ENCODE measurements at places on chromosomes 4 and X.

DNA sequence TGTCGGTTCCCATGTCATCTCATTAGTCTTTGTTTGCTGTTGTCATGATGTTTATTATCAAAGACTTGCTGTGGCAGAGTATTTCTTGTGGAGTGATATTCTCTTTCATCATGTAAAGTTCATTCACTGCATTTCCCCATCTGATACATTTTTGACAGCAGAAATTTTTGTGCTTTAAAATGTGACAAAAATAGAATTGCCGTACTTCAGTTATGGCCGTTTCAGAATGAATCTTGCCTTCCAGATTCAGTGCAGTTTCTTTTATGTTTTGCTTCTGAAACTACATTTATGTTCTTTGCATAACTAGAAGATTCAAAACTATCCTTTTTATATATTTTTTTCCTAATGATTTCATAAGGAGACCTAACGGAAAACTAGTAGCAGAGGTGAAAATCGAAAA is 10.0 kb downstream of the CSTF2 start:
- DNase-seq, result no peak

DNA sequence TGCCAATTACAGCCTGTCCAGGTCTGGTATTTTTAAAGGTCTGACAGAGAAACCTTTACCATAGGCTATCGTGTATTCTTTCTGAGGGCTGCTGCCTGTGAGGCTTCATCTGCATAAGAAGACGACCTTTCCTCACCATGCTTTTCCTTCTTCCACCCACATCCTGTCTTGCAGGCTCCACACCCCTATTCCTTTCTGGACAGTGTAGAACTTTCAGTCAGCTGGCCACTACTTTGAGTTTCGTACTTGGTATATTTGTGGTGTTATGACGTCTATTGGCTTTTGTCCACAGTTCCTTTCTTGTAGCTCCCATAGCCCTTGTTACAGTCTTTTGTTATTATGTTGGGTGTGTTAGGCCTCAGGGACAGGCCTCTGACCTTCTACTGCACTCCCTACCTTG is 311.4 kb downstream of the RAPGEF2 start:
- DNase-seq, result no peak

GRCh38 chr4:26791346-26791745 is 69.3 kb upstream of the STIM2 start:
- no peak for DNase-seq

- no peak for DNase-seq
Observed at GRCh38 chrX:97882306-97882705, 998.6 kb downstream of the RPA4 start.

- DNase-seq, result no peak
Observed at GRCh38 chr4:76219299-76220055, 5.9 kb upstream of the SCARB2 start.

DNA sequence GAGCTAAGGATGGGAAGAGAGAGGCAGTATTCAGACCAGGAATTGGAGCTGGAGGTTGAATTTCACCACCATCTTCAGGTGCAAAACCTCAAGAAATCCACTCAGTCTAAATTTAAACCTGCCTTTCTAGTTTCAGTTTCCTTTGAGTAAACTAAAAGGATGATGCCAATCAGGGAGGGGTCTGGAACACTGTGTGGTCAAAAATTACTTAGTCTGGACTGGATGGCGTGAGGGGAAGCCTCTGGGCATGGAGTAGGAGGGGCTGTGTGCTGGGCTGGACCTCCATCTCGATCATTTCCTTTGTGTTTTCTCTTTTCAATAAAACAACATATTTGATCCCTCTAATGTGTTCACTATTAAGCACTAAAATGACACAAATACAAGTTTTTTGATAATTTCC is 120.1 kb downstream of the GC start:
- no peak for DNase-seq

- peak; percentile 30 for DNase-seq
Observed at GRCh38 chr4:40325406-40326019, 9.6 kb upstream of the CHRNA9 start.

DNA sequence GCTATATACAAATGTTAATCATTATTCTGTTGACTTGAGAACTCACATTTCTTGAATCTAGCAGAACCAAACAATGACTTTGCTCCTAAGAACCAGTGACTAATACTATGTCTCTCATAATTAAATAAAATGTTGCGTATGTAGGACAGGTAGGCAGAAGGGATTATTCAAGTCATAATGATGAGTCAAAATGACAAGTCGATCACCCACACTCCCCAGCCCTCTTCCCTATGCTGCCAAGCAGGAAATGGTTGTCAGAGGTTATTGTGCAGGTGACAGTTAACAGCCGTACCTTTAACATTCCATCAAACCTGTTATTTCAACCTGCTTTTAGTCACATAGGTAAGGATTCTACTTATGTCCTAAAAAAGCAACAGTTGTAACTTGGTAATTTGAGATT is 22.0 kb upstream of the STK26 start:
- DNase-seq, result no peak

DNA sequence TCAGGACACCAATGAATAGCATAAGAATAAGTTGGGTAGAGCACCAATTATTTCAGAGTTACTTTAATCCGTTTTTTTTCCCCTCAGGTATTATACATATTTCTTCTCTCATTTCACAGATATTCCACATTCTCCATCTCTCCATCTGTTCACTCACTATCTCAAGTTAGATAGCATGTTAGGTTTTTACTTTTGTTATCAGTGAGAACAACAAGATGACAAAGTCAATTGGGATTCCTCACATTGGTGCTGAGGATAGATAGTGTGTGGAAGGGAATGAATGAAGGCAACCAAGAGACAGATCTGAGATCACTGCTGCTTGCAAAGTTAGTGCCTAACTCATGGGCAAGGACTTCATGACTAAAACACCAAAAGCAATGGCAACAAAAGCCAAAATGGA is 112.0 kb upstream of the ETNPPL start:
- DNase-seq, result no peak

- DNase-seq, result peak; percentile 86
Observed at GRCh38 chr4:127632420-127633403, at the start of gene INTU. Gene INTU, plus strand, starts transcription at chr4:127632957. Its CDS starts 78 bp downstream, at chr4:127633035.

DNA sequence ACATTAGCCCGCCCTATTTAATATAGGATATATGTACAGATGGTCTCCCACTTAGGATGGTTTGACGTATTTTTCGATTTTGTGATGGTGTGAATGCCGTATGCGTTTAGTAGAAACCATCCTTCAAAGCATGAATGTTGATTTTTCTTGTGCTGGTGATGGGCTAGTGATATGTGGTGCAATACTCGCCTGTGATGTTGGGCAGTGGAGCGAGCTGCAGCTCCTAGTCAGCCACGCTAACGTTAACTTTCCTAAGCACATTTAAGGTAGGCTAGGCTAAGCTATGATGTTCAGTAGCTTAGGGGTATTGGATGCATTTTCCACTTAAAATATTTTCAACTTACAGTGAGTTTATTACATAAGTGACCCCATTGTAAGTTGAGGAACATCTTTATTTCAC is 36.6 kb upstream of the RHOH start:
- no peak for DNase-seq

DNA sequence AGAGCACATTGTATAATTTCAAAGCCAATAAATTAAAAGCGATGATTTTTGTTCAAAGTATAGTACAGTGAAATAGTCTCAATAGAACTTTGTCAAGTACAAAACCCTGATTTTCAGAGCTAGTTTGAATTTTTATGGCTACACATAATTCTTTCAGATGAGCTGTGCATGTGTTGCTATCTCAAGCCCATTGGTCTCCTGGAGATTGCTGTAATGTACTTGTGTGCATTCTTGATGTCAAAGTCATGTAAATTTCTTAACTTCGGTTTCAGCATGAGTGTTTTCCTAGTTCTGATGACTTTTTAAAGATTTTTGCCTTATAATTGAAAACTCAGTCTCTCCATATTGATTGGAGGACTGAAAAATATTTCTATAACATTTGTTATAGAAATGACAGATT is 200.8 kb downstream of the CEP135 start:
- no peak for DNase-seq

GRCh38 chr4:87950936-87951511 is 24.5 kb upstream of the SPP1 start:
- no peak for DNase-seq

DNA sequence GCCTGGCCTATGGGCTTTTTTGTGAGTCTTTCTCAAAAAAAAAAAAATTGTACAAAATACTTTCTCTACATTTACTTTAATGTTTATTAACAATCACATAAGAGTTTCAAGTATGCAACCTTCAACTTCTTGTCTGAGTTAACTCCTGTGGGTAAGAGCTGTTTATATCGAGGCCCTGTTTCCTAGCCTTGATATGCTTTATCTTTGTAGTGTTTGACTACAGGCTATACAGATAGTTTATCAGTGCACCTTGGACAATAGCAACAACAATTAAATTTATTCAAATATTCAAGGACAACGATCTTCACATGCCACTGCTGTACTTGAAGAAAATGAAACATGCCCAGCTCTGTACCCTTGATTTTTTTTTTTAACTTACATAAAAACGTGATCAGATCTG is 178.4 kb downstream of the ARHGAP10 start:
- DNase-seq, result no peak

DNA sequence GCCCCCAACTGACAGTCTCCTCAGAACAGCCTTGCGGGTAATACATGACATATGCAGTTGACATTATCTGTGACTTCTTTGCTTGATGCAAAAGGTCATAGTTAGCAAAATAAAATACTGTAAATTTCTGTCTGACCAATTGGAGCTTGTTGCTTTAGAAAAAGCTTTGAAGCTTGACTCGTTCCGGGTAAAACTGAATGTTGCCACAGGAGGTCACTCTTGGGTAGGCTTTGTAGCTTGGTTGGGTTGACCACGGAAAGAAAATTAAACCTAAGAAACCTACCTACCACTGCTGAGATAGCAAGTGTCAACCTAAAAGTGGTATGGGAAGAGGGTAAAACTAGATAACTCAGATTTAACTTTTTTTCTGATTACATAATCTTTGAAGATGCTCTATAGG is 23.2 kb downstream of the PRPS2 start:
- peak; percentile 2 for DNase-seq

DNA sequence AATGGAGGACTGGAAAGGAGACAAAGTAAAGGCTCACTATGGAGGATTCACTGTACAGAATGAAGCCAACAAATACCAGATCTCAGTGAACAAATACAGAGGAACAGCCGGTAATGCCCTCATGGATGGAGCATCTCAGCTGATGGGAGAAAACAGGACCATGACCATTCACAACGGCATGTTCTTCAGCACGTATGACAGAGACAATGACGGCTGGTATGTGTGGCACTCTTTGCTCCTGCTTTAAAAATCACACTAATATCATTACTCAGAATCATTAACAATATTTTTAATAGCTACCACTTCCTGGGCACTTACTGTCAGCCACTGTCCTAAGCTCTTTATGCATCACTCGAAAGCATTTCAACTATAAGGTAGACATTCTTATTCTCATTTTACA is 6.8 kb downstream of the FGB start:
- DNase-seq, result no peak

DNA sequence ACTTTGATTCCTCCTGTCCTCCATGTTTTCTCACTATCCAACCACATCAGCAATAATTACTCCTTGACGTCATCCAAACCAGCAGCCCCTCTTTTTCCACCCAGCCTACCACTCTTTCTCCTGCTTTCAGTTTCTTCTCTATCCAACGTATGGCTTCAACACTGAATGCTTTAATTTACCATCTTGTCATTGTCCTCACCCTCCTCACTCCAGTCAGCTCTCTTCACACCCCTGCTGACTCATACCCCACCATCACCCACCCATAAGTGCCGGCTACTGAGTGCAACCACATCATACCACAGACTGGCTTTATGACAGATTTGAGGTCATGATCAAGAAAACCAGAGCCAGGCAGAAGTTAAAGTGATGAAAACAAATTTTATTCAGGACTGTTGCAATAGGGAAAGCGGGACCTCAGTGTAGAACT is 9.8 kb upstream of the ANXA5 start:
- DNase-seq, result no peak

GRCh38 chr4:98518559-98519267 is 139.7 kb downstream of the TSPAN5 start:
- DNase-seq, result no peak

DNA sequence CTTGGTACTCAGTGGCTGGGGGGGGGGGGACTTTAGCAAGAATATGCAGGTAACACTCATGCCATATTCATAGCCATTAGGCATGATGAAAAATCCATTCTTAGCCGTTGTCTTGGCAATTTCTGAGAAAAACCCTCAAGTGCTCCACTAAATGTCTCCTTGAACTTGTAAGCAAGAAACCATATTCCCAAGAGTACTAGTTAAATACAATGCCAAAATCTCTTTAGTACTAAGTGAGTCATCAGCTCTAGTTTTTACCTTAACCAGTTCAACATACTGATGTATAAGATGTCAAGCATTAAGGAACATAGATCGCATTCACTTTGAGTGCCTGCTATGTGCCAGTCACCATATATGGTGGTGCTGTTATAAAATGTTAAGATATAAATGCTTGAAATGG is 27.5 kb downstream of the UBE2D3 start:
- no peak for DNase-seq

DNA sequence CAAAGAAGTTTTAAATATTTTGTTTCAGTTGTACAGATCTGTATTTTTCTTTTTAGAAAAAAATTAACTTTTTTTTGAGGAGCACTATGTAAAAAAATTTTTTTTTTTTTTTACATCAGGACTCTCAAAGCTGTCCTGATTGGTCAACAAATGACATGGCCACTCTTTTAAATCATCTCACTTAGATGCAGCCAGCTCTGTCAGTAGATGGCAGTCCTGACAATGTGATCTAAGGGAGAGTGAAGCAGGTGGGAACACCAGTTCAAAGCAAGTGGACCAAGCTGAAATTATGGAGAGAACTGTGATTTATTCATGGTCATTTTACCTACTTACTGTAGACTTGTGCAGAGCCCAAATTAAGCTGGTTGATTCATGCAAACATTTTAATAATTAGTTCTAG is 174.7 kb upstream of the GPRIN3 start:
- no peak for DNase-seq

- DNase-seq, result peak; percentile 45
Observed at GRCh38 chrX:119698845-119699244, 5.9 kb upstream of the SEPTIN6 start.

DNA sequence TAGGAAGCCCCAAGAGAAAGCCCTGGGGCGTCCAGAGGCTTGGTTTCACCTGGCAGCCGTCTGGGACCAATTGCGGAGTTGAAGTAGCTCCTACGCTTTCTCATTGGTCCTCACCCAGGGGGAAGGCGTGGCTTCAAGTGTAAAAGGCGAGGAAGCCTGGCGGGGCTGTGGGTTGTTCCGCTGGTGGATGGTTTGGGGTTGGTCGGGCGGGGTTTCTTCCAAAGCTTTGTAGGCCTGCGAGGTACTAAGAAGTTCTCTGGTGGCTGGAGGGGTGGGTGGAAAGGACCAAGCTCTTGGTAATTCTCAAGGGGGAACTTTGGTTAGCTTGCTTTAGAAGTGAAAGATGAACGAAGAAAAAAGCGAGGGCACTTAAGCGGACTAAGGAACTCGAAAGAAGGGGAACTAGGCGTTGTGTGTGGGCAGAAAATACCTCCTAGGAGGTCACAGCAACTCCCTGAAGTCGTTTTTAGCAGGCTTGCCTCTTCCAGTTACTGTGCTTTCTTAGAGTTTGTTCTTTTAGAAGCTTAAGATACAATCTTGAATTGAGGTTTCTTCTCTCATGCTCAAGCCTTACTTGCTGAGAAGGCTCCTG is 36.6 kb downstream of the CCNG2 start:
- DNase-seq, result no peak
